ENCODE measurements at places on chromosomes 5 and 9. TPM values are rescaled to one million over a fixed set of nuclear protein-coding genes. Genes with fewer than 3 reads are reported as not detected.

ENTREP1 gene
- 0.74 TPM for total RNA-seq

- peak; percentile 56 for DNase-seq
These were observed 974 bp downstream of the C9orf40 start for GRCh38 chr9:74951725-74952151.

DNA sequence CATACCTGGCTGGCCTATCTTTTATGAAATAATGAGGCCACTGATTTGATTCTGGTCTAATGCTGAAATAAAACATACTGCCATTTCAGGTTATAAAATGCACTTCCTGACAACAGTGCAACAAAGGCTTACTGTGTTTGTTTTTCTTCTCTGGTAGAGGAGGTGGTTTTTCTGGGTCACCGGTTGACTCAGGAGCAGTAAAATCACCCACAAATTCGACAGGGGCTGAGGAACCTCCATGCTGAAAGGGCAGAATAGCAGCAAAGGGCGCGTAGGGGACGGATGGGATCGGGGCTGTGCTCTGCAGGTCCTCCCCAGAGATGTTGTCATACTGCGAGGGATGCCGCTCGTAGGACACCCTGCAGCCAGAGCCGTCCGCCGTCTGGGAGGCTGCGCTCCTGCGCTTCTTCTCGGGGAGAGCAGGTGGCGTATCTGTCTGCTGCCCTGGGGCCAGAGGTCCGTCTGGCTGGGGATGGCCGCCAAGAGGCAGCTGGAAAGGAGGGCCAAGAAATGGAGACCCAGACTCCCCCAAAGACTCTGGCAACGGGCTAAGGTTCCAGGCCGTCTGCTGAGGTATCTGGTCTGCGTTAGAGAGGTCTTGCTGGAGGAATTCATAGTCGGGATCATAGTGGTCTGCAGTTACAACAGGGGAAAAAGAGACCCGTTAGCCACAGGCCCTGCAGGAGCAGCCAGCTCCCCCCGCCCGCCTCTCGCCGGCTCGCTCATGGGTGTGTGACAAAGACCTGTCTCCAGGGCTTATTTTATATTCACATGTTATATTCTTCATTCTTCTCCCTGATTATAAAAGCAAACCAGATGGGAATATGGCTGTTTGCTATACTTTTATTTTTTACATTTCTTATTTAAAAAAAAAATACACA, 80.7 kb downstream of the PRRT1B start:
- DNase-seq, result peak; percentile 36

DNA sequence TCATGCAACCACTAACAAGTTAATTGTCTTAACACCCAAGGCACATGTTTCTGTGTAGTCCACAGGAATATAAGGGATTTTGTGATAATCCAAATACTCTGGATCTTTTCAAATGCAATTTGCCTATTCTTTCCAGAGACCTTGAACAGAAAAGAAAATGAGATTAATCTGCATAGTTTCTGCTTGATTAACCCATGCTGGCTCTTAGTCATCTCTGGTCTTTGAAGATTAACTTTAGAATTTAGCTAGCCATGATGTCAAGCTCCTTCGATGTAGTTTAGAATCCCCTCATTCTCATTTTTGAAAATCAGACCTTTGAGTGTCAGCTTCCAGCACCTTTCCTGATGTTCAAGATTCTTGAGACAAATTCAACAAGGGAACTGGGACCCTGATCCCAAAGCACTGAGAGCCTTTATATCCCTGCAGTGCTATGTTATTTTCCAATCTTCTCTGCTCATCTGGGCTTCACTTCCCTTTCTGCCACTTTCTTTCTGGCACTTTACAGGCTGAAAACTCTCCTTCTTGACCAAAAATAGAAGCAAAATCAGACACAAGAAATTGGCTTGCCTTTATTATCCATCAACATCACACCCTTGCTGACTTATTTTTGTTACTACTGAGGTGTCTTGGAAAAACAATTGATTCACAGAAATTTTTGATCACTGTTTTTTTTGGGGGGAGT, 155.5 kb downstream of the PALM2AKAP2 start:
- no peak for DNase-seq

NUTM2G gene
- under 0.01 TPM for total RNA-seq

DNA sequence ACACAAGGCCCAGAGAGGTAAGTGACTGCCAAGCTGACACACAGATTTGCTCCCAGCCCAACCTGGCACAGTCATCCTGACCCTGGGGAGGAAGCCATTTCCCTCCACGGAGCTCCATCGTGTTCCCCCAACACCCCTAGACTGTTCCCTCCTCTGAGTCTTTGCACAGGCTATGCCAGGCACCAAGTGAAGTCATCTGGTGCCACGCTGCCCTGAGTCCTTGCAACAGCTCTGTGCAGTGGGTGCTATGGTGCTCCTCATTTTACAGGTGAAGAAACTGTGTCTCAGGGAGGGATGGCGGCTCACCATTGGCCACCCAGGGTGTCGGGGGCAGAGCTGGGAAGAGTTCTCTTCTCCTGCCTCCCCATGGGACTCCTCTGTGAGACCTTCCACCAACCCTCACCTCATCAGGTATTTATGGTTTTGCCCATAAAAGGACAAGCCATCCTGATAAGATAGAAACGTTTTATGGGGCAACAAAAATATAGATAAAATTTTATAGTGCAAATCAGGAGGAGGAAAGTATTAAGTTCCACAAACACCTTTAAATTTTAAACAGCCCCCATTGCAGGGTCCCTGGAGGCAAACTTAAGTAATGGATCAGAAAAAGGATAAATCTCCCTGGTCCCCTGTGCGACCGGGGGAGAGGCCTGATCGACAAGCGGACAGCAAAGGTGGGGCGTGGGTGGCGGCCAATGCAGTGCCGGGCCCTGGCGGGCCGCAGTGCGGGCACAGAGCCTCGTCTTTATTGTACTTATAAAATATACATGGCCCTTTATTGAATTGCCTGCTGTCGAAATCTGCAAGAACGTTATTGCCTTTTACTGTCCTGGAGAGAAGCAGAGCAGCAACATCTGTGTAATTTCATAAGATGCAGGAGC, 50.2 kb upstream of the ZBTB43 start:
- DNase-seq, result no peak

PDE8B gene
- total RNA-seq, result 1.6 TPM

DNA sequence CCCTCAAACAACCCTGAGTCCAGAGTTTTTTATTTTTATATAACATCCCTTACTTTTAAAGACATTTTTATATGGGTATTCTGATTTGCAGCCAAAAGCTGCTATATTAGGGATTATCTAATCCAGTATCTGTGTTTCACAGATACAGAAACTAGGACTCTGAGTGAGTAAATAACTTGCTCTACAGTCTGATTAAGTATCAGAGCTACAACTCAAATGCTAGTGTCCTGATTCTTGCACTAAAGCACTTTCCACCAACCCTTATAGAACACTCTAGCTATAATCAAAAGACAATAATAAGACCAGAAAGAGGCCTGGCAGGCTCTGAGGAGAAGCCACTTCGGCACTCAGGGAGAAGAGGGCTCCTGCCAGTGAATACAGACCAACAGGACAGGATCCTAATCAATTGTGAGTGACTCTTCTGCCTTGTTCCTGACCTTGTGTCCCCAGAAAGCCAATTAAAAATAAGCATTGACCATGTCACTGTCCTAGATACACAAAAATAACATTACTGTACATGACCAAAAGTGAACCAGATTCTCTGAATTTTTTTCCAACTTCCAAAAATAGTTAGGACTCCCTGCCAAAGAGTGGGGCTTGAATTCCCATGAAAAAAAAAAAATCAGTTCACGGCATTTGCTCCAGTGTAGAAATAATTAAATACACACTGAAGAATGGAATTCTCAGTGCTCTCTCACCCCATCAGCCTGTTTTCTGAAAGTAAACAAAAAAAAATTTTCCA, 63.6 kb upstream of the MAP3K1 start:
- no peak for DNase-seq

- DNase-seq, result peak; percentile 81
These were observed 1.7 kb downstream of the SH3PXD2B start for GRCh38 chr5:172452398-172453205.

PLGRKT gene
- 73.3 TPM for total RNA-seq

GRCh38 chr5:29039994-29040393, 2001.6 kb upstream of the CDH9 start:
- DNase-seq, result no peak

ALDH1A1 gene
- total RNA-seq, result not detected

PRSS3 gene
- 15.2 TPM for total RNA-seq

CDC20B gene
- total RNA-seq, result not detected

DNA sequence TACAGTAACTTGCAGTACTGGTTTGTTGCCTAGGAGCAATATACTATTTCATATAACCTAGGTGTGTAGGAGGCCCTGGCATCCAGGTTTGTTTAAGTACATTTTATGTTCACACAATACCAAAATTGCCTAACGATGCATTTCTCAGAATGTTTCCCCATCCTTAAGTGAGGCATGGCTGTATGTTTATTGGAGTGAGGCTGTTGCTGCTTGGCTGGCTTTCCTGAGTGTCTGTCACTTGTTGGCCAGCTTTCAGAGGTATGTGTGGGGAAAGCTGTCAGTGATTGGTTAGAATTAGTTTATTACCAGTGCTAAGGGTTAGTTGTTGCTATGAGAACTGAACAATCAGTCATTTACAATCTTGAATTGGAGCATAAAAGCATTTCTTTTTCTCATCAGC, 154.1 kb upstream of the CDH12 start:
- DNase-seq, result no peak

DNA sequence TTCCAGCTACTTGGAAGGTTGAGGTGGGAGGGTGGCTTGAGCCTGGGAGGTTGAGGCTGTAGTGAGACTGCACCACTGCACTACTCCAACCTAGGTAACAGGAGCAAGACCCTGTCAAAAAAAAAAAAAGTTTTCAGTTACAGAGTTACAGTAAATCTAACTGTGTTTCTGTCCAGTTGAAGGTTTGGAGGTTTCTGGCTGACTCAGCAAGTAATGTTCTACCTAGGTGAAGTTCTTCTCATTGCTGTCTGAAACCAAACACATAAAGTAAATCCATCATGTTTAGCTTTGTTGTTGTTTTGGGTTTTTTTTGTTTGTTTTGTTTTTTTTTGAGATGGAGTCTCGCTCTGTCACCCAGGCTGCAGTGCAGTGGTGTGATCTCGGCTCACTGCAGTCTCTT, 7.9 kb upstream of the ANKHD1 start:
- DNase-seq, result no peak

TMEM38B gene
- 34.7 TPM for total RNA-seq

LEAP2 gene
- 0.68 TPM for total RNA-seq

- no peak for DNase-seq
These were observed 65.3 kb downstream of the GADD45G start for GRCh38 chr9:89670114-89670513.

- DNase-seq, result peak; percentile 33
These were observed 662.2 kb upstream of the CTNND2 start for GRCh38 chr5:12566441-12566840.

- DNase-seq, result peak; percentile 16
These were observed 46.8 kb downstream of the FBN2 start for GRCh38 chr5:128491291-128491690.

DNA sequence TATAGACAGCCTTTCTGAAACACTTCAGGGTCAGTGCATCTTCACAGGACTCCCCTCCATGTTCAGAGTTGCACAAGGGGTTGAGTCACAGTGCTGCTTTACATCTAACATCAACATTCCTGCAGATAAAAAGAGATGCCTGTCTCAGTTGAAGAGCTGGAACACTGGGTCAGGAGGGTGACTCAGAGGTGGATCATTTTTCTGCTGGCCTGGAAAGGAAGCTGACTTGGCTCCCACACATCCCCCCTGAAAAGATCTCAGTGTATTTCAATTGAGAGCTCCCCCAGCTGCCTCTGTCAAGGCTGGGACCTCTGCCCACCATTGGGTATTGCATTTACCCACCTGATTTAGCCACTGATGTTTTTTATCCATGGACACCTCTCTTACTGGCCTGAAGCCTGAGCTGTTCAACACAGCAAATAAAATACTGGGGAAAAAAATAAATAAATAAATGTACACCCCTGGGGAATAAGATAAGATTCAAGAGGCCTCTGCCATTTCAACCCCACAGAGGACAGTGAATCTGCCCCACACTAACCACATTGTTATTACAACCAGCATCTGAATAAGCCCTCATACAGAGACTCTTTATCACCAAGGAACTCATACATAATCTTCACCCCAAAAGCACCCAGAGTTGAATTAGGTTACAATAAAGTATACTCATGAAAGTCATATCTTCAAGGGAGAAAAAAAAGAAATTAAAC, 716.4 kb downstream of the SEMA5A start:
- DNase-seq, result peak; percentile 94

- DNase-seq, result no peak
These were observed 4.3 kb upstream of the AGPAT2 start for GRCh38 chr9:136691316-136692184.

- DNase-seq, result peak; percentile 44
These were observed 2.0 kb downstream of the HAVCR2 start for GRCh38 chr5:157106630-157107461.

DNA sequence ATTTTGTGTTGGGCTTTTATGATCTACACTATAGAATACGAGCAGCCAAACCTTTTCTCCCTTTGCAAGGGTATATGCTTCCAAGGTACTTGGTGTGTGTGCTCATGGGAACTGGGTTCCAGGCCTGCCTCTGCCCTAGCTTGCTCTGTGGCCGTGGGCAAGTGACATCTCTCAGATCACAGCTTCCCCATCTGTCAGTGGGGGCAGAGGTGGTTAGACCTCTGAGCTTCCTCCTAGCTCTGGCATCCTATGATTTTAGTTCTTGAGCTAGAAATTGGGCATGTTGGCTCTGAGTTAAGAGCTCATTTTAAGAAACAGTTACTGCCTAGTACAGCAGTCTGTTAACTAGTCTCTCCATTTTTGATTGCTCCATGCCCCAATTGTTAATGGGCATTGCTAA, 12.5 kb upstream of the CCNJL start:
- DNase-seq, result no peak

GRCh38 chr5:26868504-26868903, 169.9 kb downstream of the CDH9 start:
- no peak for DNase-seq

- no peak for DNase-seq
These were observed 121.5 kb upstream of the RAI14 start for GRCh38 chr5:34534523-34535103.

DNA sequence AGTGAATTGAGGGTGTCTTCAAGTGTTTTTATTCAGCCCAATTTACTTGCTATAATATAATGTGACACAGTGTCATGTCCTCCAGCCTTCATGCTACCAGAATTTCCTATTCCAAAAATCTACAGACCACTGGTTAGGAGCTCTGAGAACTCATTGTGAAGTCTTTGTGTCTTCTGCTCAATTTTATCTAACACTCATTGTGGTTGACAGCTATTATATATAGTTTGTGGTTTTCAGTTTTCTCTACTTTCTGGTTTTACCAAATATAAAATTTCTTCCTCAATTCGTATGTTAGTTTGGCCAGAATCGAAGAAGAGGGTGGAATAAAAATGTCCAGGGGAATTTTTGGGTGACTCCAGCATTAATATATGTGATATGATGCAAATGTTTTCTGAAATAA, 509.3 kb upstream of the NUDT12 start:
- DNase-seq, result no peak

GRCh38 chr9:122329597-122329996, 41.2 kb upstream of the PTGS1 start:
- no peak for DNase-seq

NEURL1B gene
- total RNA-seq, result 2.8 TPM

PCDHA8 gene
- total RNA-seq, result not detected

DNA sequence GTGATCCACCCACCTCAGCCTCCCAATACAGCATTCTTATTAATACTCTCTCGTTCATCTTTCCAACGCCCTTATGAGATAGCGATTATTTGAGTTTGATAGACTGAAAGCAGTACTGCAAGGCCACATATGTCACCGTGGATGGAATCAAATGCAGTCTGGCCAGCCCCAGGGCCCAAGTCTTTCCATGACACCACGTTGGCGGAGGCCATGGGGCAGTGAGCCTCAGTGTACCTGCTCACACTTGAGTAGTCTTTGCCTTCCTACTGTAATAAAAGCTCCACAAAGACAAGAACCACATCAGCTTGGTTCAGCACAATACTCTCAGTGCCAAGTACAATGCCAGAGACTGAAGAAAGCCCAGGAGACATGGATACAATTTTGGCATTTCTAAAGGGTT, 88.5 kb downstream of the TTLL11 start:
- no peak for DNase-seq

All from Daoy (cell line).